ENCODE measurements at places on chromosomes 2 and 18.
A peak's percentile ranks its signal among the peaks of the same experiment; 100 is the strongest.

GRCh38 chr18:54148151-54148550 is 76.3 kb downstream of the MBD2 start:
- no peak for DNase-seq

GRCh38 chr2:240450532-240451107 is 15.2 kb downstream of the GPC1 start:
- no peak for DNase-seq

DNA sequence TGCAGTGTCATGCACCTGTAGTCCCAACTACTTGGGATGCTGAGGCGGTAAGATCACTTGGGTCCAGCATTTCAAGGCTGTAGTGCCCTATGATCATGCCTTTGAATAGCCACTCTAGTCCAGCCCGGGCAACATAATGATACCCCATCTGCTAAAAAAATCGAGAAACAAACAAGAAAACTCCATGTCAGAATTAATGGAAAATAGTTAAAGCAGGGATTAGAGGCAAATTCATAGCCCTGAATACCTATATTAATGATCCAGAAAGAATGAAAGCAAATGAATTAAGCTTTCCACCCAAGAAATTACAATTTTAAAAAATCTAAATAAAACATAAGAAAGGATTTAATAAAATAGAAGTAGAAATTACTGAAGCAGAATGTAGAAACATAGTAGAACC is 143.0 kb downstream of the MYO3B start:
- no peak for DNase-seq

DNA sequence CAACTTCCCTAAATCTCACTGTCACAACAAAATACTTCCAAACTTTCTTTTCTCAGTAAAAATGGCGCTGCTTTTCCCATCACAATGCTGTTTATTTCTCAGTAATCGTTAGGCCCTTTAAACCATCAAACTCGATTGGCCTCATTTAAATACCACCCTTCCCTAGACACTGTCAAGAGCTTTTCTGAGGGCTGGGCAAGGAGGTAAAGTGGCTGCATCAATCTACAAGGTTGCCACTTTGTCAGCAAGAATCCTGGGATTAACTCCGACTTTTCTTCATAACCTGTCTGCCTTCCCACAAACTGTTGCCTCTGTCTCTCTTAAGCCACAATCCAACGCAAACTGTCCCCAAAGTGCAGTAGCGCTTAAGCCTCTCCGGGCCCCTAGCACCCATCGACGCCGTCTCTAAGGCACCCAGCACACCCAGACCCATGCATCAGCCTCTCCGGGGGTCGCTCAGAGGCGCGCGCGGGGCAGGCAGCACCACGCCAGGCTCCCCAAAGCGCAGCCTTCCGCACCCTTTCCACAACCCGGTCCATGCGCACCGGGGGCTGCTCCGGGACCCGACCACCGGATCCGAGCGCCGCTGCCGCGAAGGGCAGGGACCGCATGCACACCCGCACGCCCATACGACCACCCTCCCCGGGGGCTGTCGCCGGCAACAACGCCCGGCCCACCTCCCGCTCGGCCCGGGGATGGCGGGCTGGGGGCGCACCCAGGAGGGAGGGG is 683 bp downstream of the MBOAT2 start:
- no peak for DNase-seq

GRCh38 chr18:50034029-50034428 is 160.9 kb downstream of the MYO5B start:
- no peak for DNase-seq

DNA sequence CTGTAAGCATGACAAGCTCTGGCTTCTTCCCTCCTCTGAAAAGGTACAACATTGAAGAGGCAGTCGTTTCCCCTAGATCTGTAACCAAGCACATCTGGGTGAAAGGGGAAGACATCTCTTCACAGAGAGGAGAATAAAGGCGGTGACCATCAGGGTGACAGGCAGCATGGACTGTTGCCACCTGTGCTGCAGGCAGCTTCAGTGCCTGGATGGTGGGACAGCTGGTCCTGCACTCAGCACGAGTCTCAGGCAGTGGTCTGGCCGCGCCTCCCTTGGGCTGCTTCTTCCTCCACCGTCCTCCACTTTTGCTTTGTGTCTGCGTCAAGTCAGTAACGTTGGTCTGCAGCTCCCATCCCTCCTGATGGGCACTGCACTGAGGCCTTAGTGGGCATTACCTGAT is 264.4 kb downstream of the NEDD4L start:
- DNase-seq, result no peak

GRCh38 chr2:215434447-215435279 is 1.2 kb downstream of the FN1 start:
- DNase-seq, result no peak

DNA sequence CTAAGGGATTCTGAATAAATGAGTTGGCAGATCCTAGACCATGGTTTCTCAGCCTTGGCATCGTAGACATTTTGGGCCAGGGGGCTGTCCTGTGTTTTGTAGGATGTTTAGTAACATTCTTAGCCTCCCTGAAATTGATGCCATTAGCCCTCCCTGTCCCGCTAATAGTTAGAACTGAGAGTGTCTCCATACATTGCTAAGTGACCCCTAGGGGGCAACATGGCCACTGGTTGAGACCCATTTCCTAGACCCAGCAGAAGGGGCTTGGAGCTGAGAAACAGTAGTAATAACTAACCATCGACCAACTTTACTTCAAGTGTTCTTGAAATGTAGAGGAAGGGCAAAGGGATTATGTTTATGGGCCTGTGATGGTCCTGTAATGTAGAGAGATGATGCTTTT is 40.8 kb downstream of the KCMF1 start:
- DNase-seq, result no peak

- DNase-seq, result no peak
These were observed 413 bp downstream of the ALKAL2 start for GRCh38 chr2:287471-287885.

DNA sequence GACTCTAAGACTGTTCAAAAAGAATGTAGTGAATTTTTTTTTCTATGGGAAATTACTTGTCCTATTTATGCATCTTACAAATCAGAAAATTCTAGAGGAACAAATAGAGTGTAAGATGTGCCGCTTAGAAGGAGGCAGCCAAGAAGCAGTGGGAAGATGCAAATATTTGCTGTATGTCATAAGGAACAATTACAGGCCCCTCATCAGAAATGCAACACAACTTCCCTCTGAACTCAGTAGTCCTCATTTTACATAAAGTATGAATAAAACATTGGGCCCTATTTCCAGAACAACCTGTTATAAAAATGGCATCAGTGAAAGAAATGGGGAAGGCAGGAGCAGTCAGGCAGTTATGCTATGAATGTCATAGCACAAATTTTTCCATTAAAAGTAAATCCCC is 50.7 kb upstream of the SCG2 start:
- no peak for DNase-seq

DNA sequence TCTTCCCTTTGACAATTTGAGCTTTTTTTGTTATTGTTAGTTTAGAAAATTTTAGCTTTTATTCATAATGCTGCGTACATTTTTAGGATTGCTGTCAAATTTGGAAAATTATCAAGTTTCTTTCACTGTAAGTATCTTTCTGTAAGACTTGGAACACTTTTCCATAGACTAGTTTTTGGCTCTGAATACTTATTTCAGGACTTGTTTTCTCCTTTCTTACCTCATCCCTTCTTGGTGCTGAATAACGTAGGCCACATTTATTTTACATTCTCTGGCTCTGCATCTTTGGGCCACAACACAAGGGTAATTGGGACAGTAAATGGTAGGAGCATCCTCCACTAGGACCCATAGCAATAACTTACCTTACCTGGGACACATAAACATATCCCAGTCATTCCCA is 85.1 kb downstream of the CCDC85A start:
- DNase-seq, result no peak

GRCh38 chr18:22694954-22695353 is 238.2 kb upstream of the RBBP8 start:
- peak; percentile 63 for DNase-seq

- DNase-seq, result no peak
These were observed 14.6 kb upstream of the CHAC2 start for GRCh38 chr2:53753041-53753440.

Measured in HCT116 (cell line).